Activated B cell treated with CpG ODN at 0.5 μM for 24 hours (primary cell): ENCODE measurements at places on chromosomes 2 and 18.

DNA sequence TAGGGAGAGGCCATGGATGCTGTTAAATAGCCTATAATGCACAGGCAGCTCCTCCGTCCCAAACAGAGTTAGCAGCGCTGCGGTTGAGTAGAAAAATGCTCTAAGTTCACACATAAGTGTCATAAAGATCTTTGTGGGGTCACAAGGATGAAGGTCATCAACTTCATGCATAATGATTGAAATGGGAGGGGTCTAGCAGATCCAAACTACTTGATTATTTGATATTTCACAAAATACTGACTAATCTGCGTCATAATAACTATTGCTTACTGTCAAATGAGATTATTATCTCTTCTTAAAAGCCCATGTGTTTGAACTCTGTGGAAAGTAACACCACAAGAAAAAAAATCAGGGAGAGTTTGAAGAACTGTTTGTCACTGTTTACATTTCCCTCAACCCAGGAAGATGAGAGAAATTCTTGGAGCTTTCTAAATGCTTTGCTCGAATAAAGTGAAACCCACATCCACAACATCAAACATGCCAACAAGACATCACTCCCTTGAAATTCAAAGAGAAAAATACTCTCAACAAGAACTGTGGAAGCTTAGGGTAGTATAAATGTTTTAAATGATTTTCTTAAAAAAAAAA lies 50.5 kb upstream of the CREB1 start:
- H3K4me3 ChIP-seq: no peak overlapping the region
- no peaks in the 10 kb centered on the region for H3K36me3 ChIP-seq
- DNase-seq: no peak
- H3K4me1 ChIP-seq: peaks cover 25% of the 10 kb centered on the region
- H3K27ac ChIP-seq: no peak overlapping the region
- H3K27me3 ChIP-seq: no peaks in the 10 kb centered on the region

DNA sequence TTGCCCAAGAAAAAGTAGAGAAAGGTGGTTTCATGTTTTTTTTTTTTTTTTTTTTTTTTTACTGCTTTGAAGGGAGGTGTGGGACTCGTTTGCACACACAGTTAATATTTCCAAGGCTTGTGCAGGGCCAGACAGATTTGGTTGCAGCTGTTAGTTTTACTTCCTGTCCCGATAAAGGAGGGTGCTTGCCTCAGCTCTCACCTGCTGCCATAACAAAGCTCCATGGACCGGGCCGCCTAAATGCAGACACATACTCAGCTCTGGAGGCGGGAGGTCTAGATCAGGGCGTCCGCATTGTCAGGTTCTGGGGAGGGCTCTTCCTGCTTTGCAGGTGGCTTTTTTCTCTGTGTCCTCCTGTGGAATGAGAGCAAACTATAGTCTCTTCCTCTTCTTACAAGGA lies 69.9 kb downstream of the ODC1 start:
- H3K4me1 ChIP-seq: peaks cover 94% of the 10 kb centered on the region
- H3K36me3 ChIP-seq: no peaks in the 10 kb centered on the region
- peak overlapping the region; percentile 92 for H3K27ac ChIP-seq
- H3K27me3 ChIP-seq: no peaks in the 10 kb centered on the region
- peak overlapping the region; percentile 73 for H3K4me3 ChIP-seq
- DNase-seq: peak; percentile 48

GRCh38 chr2:206993964-206994363 lies 54.6 kb downstream of the CPO start:
- no peaks in the 10 kb centered on the region for H3K36me3 ChIP-seq
- H3K27me3 ChIP-seq: peaks cover 21% of the 10 kb centered on the region
- peaks cover 3% of the 10 kb centered on the region for H3K4me1 ChIP-seq
- no peak for DNase-seq
- no peak overlapping the region for H3K4me3 ChIP-seq

DNA sequence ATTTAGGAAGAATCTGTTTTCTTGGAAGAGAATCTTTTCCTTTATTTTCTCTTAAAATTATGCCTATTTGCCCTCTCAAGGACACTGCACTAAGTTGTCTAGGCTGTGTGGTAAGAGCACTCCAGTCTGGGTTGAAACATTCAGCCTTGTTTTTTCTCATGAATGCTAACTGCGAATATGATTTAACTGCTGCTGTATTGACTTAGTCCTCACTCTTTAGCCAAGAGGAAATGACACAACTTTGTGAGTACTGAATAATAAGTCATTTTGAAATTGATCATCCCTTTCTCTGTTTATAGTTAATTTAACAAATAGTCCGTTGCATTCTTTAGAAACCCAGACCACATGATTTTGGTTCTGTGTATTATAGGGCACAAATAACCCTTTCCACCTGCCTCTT lies 4.5 kb upstream of the RND3 start:
- no peaks in the 10 kb centered on the region for H3K36me3 ChIP-seq
- H3K27me3 ChIP-seq: peaks cover 22% of the 10 kb centered on the region
- DNase-seq: no peak
- peaks cover 2% of the 10 kb centered on the region for H3K4me1 ChIP-seq

- H3K4me3 ChIP-seq: peak overlapping the region; percentile 85
- peaks cover 10% of the 10 kb centered on the region for H3K4me1 ChIP-seq
- DNase-seq: peak; percentile 40
- no peaks in the 10 kb centered on the region for H3K36me3 ChIP-seq
- no peaks in the 10 kb centered on the region for H3K27me3 ChIP-seq
- H3K27ac ChIP-seq: peak overlapping the region; percentile 69
These were observed 29.9 kb downstream of the ANO7 start for GRCh38 chr2:241218131-241219029.

DNA sequence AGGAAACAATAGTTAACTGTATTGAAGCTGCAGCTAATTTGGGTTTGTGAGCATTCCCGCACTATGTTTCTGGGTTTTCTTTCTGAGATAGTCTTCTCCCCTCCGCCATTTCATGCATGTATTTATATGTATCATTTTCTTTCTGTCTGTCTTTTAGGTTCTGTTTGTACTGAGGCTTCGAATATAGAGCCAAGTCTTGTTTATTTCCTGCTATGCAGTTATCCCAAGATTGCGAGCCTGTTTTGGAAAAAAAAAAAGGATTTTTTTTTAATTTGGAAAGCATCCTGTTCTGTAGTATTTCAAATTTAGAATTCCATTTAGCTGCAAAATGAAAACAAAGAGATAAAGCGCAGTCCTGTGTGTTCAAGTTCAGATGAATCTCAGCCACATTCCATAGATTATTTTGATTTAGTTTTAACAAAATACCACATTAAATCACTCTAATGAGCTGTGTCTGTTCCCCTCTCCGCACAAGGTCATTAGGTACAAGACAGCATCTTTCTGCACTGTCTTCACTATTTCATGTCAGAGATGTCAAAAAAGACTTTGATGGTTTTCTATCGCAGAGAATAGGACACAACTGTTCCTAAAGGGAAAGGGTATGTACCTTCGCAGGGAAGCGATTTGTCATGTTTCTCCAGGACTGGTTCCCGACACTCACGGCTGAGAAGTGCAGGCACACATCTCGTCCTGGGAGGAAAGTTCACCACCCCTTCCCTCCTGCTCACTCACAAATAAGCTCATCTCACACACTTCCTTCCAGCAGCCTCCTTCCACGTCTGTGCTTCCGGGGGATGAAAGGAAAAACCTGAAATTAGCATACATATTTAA lies 443.4 kb downstream of the ZNF516 start:
- H3K27ac ChIP-seq: no peak overlapping the region

DNA sequence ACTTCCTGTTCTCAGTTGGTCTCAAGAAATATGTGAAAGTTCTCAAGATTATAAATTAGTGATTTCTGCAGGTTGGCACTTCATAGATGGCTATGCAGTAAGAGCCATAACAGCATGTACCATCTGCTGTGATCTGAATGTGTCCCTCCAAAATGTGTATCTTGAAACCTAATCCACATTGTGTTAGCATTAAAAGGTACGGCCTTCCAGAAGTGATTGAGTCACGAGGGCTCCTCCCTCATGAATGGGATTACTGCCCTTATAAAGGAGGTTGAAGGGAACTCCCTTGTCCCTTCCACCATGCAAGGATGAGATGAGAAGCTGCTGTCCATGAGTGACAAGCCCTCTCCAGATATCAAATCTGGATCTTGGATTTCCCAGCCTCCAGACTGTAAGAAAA lies 45.0 kb downstream of the METTL4 start:
- H3K27me3 ChIP-seq: no peaks in the 10 kb centered on the region
- H3K4me3 ChIP-seq: no peak overlapping the region
- H3K4me1 ChIP-seq: peaks cover 5% of the 10 kb centered on the region
- DNase-seq: no peak
- peaks cover 4% of the 10 kb centered on the region for H3K36me3 ChIP-seq
- H3K27ac ChIP-seq: no peak overlapping the region

GRCh38 chr18:25732862-25733261 lies 357.6 kb downstream of the SS18 start:
- H3K4me1 ChIP-seq: no peaks in the 10 kb centered on the region
- H3K36me3 ChIP-seq: no peaks in the 10 kb centered on the region
- peaks cover 4% of the 10 kb centered on the region for H3K27me3 ChIP-seq
- no peak for DNase-seq
- no peak overlapping the region for H3K4me3 ChIP-seq
